Fibroblast of skin of scalp (primary cell): ENCODE measurements at places on chromosomes 11 and 22.

DNA sequence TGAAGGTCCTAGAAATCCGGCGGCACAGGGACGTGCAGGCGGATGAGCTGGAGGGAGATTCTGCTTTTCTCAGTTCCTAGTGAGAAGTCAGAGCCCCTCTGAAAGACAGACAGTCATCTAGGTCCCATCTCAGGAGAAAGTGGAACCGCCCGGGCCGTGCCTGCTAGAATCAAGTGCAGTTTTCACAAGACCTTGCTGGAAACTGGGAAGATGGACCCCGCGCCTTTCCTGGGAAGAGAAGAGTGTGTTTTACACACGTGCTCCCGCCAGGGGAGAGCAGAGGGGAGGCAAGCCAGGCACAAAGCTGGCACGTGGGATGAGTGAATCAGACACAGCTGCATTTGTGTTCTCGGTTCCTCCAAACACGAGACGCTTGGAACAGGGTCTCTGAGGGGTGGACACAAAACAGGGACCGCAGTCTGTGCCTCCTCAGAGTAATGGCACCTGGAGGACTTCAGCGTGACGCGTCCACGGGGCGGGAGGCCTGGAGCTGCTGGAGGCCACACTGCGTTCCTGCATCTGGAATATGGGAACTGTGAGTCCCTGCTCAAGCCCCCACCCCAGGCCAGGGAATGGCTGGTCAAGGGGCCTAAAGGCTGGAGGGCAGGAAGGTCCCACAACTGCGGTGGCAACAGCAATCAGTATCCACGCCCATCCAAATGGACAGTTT is 218.3 kb downstream of the BRD1 start:
- no peak for DNase-seq

GRCh38 chr11:74683941-74684481 is 47.2 kb downstream of the CHRDL2 start:
- DNase-seq, result peak; percentile 40

GRCh38 chr11:96112192-96113128 is 188.6 kb upstream of the MTMR2 start:
- DNase-seq, result no peak

- peak; percentile 35 for DNase-seq
Observed at GRCh38 chr11:110148775-110149744, 55.9 kb downstream of the ZC3H12C start.

DNA sequence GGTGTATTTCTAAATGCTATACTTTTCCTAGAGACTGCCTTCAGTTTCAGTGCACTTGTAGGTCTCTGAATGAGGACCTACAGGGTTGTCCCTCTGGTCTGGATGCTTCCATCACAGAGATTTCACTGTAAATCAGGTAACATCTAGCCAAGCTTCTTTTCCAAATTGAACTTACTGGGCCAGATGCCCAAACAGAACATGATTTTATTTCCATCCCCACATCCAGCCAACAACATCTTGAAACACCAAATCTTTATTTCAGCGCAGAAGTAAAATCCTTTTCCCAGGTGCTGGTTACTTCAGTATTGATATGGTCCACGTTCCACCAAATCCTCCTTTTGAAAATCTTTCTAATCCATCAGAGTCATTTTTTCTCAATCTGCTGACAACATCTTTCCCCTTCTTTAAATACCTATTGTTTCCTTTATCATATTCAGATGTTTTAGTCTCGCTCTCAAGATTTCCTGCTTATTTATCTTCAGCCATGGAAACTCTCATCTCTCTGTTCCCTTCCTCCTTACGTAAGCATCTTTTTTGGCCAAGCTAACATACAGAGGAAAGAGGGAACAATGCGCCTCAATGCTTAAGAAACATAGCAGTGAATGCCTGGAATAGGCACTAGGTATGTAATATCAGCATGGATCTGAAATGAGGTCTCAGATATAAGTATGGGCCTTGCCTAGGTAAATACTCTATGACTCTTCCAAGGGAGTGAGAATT is 201.2 kb upstream of the MTNR1B start:
- DNase-seq, result no peak

GRCh38 chr11:130442737-130443136 is 5.7 kb upstream of the ADAMTS15 start:
- no peak for DNase-seq

DNA sequence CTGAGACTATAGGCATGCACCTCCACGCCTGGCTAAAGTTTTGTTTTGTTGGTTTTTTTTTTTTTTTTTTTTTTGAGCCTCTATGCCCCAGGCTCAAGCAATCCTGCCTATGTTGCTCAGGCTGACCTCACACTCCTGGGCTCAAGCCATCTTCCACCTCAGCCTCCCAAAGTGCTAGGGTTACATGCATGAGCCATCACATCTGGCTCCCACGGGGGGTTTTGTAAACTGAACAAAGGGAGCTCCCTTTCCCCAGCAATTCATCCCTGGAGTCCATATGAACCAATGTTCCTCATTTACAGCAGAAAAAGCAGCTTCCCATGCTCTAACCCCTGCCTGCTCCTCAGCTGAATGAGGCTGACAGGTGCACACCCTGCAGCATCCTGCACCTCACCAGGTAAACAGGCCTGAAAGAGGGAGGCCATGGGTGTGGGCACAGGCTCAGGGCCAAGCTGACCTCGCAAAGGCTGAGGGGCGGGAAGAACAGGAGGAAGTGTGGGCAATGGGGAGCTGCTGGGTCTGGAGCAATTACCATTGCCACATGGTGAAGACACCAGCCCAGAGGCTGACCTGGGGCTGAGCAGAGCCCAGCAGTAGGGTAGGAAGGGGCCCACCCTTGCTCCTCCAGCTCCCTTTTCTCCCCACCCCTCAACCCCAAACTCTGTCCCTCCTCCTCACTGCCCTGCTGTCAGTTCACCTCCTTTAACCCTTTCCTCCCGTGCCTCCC is 58.2 kb downstream of the RBX1 start:
- DNase-seq, result peak; percentile 35

- DNase-seq, result peak; percentile 33
Observed at GRCh38 chr11:102967497-102967896, 12.0 kb upstream of the MMP13 start.

DNA sequence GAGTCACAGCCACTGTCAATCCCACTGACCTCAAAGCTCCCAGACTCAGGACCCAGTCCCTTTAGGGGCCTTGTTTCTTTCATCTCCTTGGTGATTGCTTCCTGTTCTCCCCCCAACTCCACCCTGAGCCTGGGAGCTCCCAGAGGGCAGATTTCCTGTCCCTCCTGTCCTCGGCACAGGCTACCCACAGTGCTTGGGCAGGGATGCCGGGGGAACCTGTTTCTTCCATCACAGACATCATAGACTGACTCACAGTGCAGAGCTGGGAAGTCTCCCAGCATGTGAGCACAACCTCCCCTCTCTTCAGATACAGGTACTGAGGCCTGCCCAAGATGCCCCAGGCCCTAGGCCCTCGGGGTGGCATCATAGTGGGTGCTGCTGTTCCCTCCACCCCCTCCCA is 16.6 kb downstream of the TRIM29 start:
- no peak for DNase-seq

DNA sequence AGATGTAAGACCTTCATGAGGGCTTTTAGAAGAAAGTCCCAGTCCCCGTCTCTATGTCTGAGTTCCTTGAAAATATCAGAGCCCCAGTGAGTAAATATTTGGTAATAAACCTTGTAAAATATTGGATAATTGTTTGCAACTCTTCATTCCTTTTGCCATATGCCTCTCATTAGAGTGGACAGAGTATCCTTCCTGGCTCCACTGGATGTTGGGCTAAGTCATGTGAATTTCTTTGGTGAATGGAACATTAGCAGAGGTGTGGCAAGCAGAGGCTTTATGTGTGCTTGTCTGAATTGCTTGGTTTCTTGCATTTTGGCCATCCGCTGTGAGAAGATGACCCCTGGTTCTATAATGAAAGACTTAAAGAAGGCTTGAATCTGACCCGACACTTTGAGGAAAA is 490.3 kb downstream of the METTL15 start:
- no peak for DNase-seq

DNA sequence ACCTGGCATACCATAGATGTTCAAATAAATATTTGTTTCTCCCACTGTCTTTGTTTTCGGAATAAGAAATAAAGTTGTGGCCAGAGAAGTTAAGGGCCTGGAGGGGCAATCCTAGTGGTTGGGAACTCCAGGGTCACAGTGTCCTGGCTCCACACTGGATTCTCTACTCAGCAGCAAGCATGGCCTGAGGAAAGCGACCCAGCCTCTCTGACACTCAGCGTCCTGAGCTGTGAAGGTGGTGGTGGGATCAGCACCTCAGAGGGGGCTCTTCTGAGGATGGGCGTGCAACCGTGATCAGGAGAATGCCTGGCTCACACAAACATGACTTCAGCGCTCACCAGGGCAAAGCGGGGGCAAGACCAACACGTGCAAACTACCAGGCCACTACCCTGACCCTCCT is 59.9 kb downstream of the LARGE1 start:
- DNase-seq, result no peak

- no peak for DNase-seq
Observed at GRCh38 chr11:48058064-48058463, 77.7 kb downstream of the PTPRJ start.

DNA sequence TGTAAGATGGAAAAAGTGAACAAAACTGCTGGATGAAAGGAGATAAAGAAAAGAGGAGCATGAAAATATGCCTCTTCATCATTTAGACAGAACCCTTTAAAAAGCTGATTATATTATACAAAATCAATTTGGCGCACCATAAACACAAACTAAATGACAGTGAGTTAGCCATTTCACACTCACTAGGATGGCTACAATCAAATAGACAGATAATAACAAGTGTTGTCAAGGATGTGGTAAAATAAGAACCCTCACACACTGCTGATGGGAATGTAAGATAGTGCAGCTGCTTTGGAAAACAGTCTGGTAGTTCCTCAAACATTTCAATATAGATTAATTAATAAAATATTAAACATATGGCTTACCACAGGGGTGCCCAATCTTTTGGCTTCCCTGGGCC is 99.7 kb downstream of the CWF19L2 start:
- no peak for DNase-seq

GRCh38 chr11:73637012-73637411 is 9.4 kb upstream of the PLEKHB1 start:
- no peak for DNase-seq

DNA sequence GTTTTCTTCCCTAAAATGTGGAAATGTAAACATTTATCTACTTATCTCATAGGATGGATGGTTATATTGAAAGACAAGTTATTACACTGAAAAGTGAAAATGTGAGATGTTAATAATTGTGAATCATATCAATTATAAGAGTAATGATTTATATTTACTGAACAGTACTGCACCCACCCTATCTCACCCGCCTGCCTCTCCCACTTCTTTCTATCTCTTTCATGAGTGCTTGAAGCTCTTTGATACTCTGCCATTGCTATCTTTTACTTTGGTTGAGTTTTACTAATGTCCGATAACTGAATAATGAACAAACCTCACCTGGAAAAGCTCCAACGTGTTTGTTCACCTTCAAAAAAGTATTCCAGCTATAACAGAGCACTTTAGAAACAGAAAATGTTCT is 263.0 kb upstream of the UBASH3B start:
- DNase-seq, result no peak

- no peak for DNase-seq
Observed at GRCh38 chr11:117428856-117429229, 101.2 kb downstream of the CEP164 start.
